DMS153 (cell line): ENCODE measurements at places on chromosomes 1 and 21.

GRCh38 chr1:2470290-2471158 lies 5.6 kb upstream of the PLCH2 start:
- DNase-seq = no peak

DNA sequence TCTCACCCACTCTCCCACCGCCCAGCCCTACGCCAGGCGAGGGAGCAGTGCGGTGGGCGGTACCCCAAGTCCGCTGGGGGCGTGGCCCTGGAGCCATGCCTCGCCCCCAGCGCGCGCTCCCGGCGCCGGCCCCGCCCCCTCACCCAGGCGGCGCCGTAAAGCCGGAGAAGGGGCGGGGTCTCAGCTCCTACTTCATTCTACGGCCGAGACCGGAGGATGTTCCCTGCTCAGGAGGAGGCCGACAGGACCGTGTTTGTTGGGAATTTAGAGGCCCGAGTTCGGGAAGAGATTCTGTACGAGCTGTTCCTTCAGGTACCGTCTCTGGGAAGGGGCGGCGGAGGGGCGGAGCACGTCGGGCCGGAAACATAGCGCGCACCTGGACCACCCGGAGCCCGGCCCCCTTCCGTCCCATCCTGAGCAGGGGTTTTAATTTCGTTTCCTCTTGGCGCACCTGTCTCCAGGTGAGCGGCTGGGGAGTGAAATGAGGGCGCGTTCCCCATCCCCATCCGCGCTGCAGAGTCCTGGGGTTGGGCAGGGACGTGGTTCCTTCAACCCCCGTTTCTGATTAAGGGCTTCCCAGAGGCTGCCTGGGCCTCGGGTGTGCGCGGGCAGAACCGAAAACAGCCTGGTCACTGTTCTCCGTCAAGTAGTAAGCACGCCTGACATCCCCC lies at the start of gene RBM11:
Gene RBM11, plus strand, starts transcription at position 187 of the 671 bp plus-strand sequence. Its CDS starts 30 bp downstream, at position 217.
- DNase-seq = peak; percentile 45

DNA sequence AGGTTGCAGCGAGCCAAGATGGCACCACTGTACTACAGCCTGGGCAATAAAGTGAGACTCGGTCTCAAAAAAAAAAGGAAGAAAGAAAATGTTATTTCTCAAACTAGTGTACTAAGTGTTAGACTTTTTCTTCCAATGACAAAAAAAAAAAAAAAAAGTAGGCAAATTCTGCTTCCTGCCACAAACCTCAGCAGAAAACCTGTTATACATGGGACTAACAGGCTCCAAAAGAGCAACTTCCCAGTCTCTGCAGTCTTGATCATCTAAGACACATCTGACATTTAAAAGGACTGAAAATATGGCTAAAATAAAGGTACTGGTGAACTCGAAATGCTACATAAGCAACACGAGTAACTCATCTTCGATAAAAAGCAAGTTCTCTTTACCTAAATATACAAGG lies 59.6 kb downstream of the HSF2BP start:
- no peak for DNase-seq

DNA sequence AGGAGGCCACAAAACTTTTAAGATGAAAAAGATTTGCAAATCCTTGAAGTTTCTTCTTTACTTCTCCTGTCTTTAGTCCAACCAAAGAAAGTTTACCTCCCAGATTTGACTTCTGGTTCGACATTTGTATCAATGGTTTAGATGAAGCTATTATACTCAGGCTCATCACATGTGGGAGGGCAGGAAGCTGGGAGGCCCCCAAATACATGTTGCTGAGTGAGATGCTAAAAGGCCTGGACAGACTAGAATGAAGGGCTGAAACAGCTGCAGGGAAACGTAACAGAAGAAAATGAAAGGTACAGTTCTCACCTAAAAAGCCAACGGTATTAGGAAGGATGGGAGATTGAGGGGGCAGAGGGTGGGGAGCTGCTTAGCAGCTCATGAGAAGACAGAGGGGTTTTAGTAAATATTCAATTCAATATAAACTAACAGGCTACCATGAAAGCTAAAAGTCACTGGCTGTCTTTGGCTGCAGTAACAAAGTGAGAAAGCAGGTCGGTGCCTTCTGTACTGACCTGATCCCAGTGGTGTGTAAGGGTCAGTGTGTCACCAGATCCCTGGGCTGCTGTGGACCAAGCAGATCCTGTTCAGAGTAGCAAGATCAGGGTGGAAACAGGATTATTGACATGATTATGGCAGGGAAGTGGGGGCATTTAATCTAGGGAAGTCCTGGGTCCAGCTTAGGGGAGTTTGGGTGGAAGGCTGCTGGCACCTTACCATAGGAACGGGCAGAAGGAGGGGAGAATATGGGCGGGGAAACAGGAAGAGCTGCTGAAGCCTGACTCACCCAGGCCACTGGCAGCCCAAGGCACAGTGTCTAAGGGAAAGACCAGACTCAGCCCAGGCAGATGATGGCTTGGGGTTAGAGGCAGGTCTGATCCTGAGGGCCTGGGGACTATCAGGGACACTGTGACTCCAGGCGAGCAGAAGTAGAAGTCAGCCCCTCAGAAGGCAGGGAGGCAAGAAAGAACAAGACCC lies 60.4 kb downstream of the KCNN3 start:
- peak; percentile 41 for DNase-seq

GRCh38 chr1:58460469-58460868 lies 86.1 kb downstream of the OMA1 start:
- DNase-seq = no peak
